ENCODE measurements at places on chromosomes 13 and 19.

DNA sequence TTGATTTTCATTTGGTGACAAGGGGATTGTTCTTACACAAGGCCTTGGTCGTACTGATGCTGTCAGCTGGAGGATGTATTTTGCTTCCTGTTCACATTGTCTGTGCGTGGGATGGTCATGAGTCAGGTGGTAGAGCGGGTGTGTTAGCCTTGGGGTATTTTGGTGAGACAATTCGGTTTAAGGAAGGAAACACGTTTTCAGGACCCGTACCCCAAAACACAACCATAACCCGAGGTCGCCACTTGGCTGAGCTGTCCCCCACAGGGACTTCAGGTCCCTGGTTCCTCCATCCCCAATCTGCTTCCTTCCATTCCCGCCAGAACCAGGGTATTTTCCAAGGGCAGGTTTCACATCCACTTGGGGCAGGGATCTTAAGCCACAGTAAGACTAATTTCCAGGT, 15.0 kb downstream of the MYO9B start:
- DNase-seq, result no peak

DNA sequence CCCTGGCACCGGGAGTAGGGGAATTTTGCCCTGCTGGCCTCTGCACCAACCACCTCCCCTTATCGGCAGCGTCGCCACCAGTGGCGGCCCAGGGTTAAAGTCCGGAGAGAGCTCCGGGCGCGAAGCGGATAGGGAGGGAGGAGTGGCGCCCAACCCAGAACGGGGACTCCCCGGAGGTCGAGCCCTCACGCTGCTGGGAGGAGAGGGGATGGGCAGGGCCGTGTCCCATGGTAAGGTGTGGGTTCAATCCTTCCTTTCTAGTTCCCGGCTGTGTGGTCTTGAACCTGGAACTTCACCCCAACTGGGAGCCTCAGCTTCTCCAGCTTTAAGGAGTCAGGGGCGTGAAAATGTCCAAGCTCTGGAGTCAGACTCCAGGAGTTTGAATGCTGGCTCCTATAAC, 23.3 kb upstream of the BCL3 start:
- no peak for DNase-seq

DNA sequence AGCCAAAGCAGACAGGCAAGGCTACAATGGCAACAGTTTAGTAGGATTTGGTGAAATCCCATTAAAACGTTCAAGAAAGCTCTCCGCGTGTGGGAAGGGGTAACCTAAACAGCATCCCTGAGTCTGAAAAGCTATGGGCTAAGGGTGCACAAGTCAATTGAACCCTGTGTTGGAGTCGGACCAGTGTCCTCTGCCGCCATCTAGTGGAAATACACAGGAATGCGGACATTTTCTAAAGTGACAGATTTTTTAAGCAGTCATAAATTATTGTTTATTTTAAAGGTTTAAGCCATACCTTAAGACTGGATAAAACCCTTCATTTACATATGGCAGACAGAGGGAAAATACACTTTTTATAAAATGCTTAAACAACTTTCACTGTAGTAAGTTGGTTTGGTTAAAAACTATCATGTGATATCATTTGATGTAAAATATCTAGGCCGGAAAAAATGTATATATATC, 26.5 kb upstream of the LSM14A start:
- no peak for DNase-seq

- no peak for DNase-seq
Measured at GRCh38 chr13:106296723-106297122, 238.7 kb downstream of the EFNB2 start.

DNA sequence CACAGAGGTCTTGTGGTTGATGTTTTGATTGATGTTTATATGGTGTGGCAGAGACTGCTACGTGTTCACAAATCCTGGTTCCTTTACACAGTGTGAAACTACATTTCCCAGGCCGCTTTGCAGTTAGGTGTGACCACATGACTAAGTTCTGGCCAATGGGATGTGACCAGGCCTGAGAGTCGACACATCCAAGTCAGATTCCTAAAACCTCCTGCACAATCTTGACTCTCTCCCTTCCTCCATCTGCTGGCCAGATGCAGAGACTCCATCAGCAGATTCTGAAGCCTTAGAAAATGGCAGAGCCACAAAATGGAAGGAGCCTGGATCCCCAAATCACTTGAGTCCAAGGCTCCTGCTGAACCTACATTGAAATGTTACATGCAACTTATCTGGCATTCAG, 12.6 kb downstream of the CD37 start:
- no peak for DNase-seq

- DNase-seq, result no peak
Measured at GRCh38 chr19:13585512-13585911, 79.2 kb upstream of the CACNA1A start.

DNA sequence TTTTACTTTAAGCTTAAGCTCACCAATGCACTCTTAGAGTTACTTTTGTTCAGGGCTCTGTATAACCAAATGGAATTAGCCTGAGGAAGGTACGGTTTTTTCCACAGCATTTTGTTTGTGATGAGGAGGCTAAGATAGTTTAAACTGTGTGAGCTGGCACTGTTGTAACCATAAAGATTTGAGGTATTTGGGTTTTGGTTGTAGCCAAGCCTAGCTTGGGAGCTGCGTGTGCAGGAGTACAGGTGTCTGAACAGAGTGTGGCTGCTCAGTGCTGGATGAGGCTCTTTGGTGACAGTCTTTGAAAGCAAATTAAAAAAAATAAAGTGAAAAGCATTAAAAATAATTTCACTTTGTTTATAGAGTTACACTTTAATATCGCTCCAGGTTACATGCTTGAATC, 56.0 kb downstream of the ARHGEF7 start:
- no peak for DNase-seq

- no peak for DNase-seq
Measured at GRCh38 chr19:30431591-30431990, 59.4 kb downstream of the ZNF536 start.

GRCh38 chr13:99196466-99197116, 4.1 kb upstream of the UBAC2 start:
- DNase-seq, result no peak

Measured in activated CD8-positive, alpha-beta memory T cell treated with anti-CD3 and anti-CD28 coated beads for 48 hours (primary cell).